Fibroblast of skin of right biceps (primary cell): ENCODE measurements at places on chromosomes 5 and 9.
A peak's percentile ranks its signal among the peaks of the same experiment; 100 is the strongest.

- DNase-seq = no peak
Measured at GRCh38 chr9:27337236-27337635, 40.3 kb upstream of the EQTN start.

- no peak for DNase-seq
Measured at GRCh38 chr5:146519554-146519953, 3.6 kb upstream of the GPR151 start.

DNA sequence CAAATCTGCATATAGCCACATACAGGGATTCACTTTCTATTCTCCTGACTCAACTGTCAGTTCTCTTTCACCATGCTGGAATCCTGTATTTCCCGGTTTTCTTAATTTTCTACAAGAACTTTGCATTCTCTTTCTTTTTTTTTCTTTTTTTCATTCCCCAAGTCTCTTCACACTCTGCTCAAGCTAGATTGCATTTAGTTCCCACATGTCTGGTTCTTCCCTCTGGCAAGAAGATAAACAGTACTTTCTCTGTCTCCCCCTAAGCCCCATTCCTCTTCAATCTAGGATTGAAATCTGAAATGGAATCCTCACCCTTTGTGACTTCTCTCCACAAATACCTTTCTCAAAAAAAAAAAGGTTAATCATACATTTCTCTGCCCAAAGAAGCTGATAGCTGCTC lies 64.2 kb upstream of the SLC12A2 start:
- DNase-seq = no peak

- DNase-seq = no peak
Measured at GRCh38 chr5:128491291-128491690, 46.8 kb downstream of the FBN2 start.

- DNase-seq = peak; percentile 66
Measured at GRCh38 chr5:173201636-173202265, 33.3 kb downstream of the NKX2-5 start.

DNA sequence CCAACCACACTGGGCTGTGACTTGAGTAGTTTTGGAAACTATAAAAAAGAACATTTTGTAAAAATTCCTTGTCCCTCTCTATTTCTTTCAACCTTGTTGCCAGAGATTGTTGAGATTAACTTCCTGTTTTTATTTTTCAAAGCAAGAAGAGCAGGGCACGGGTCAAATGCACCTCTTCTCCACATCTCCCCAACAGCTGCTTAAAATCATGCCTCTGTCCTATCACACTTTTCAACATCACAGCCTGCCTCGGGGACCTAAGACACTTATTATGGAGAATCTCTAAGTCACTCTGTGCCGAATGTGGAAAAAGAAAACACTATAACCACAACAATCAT lies 280.3 kb upstream of the TNC start:
- DNase-seq = no peak

DNA sequence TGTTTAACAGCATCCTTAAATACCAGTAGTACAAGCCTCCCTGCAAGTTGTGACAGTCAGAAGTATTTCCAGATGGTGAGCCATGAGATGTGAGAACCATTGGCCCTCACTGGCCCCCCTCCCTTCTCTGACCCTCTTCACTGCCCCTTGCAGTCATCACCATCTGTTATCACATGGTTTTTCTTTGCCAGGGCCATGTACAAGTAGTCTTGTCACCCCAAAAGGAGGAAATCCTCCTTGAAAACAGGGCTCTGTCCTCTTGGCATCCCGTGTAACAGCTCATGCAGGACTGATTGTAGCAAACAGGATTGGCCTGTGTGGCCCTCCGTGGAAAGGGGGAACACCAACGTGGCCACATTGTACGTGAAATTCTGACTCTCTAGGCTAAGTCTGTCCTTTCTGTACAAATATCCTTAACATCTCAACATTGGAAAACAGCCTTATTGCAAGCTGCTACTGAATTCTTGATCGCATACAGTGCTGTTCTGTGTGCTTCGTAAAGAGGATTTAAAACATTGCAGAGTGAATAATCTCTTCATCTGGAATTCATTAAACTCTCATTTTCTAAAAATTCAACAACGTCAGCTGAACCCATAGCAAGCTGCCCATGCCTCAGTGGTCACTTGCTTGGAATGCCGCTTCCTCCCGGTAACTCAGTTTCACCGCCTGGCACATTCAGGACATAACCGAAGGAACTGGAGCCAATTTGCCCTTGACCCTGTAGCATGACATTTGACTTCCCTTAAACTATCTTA lies 171.7 kb downstream of the ATPSCKMT start:
- peak; percentile 87 for DNase-seq

- no peak for DNase-seq
Measured at GRCh38 chr9:96253059-96253696, 48.8 kb downstream of the HSD17B3 start.

GRCh38 chr9:125409637-125410521 lies 148.3 kb downstream of the GAPVD1 start:
- peak; percentile 50 for DNase-seq

GRCh38 chr9:137236238-137236935 lies 4.7 kb upstream of the TUBB4B start:
- DNase-seq = peak; percentile 77

DNA sequence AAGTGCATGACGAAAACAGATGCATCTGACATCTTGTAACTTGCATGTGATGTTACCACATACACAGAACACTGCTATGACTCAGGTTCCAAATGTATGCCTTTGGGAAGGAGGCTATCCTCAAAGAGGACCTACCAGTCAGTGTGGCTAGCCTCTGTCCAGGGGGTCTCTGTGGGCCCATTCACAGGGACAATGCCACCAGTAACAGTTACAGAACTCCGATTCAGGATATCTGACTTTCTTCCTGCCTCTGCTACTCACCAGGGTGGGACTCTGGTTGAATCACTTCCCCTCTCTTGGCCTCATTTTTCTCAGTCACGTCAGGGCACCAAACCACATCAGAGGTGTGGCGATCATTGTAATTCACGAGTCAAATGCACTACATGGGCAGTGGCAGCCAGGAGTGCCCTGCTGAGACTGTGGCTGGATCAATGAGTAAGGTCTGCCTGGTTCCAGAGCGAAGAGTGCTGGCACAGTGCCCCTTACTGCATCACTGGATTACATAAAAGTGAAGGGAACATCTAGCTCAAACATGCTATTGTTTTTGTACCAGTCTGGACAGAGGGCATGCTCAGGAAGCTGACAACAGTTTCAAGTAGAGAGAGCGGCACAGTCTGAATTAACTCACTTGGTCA lies 13.2 kb downstream of the ATOX1 start:
- peak; percentile 82 for DNase-seq

GRCh38 chr5:74464512-74465209 lies 175.9 kb downstream of the ENC1 start:
- no peak for DNase-seq

DNA sequence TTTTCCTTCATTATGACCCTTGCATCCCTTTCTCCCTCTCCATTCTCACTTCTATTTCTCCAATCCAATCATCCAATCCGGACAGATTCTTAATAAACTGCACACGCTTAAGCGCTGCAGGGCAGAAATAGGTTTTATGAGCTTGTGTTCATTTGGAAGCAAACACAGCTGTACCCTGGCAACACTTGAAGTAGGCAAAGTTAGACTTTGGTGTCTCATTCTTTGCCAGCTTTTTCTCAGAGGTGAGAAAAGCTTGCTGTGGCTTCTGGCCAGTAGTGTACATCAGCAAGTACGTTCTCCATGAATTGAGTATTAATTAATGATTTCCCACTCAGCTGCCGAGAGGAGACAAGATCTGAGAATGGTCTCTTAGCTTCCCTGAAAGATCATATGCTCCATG lies 88.5 kb downstream of the FBXO4 start:
- no peak for DNase-seq

GRCh38 chr5:107874795-107875194 lies 204.1 kb upstream of the EFNA5 start:
- DNase-seq = peak; percentile 38

DNA sequence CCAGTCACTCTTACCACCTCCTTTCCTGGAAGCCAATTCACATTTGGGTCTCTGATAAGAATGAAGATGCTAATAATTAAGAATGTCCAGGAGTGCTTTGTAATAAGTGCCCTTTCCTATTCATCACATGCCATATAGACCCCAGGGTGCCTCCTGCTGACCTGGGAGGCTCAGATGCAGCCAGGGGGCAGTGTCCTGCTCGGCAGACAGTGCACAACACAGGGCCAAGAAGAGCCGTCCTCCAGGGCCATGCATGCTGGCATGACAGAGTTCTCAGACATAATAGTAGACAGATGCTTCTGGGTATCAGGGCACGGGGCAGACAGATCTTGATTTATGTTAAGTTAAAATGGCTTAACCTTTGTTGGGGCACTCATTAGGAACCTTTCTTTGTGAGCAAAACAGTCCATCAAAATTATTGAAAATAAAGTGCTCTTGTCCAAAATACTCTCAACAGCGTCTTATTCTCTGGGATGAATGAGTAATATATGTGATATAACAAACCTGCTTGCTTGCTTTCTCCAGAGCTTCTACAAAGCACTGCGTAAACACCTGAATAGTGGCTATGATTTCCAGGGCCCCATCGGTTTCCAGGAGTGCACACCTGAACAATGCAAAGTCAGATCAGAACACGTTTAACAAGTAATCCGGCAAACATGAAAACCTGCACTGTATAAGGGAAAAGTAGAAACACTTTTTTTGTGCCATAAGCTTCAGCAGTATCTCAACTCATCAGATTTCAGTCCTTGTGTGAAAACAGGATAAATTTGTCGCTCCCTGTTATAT lies 192.7 kb downstream of the FANCC start:
- no peak for DNase-seq

DNA sequence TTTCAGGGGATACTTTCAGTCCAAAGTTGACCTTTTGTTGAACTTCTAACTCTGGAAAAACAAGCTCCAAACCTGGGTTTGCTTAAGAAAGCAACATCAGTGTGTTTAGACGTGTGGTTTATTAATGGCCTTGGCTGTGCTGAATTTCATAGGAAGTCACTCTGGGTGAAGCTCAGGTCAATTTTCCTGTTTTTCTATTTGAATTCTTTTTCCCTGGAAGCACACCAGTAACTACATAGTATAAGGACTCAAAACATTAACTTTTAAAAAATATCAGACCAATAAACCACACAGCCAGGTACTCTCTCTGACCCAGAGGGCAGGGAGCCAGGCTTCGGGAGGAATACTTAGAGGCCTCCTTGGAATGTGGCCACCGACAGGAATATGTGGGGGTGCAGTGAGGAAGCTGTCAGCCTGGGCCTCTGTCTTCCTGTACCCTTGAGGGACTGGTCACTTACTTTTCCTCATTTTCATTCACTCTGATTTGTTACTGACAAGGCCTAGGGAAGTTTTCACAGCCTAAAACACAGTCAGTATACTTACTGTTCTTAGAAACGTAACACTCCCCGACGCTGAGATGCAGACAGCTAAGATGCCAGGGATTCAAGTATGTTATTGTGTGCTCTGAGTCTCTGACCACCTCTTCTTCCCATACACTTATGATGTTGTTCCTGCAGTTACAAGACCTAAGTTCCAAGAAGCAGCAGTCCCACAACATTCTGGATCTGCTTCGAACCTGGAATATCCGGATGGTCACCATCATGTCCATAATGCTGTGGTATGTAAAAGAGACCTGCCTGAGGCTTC lies 18.9 kb downstream of the SLC22A5 start:
- DNase-seq = peak; percentile 72

GRCh38 chr5:174376726-174377373 lies 331.3 kb downstream of the NSG2 start:
- DNase-seq = no peak

DNA sequence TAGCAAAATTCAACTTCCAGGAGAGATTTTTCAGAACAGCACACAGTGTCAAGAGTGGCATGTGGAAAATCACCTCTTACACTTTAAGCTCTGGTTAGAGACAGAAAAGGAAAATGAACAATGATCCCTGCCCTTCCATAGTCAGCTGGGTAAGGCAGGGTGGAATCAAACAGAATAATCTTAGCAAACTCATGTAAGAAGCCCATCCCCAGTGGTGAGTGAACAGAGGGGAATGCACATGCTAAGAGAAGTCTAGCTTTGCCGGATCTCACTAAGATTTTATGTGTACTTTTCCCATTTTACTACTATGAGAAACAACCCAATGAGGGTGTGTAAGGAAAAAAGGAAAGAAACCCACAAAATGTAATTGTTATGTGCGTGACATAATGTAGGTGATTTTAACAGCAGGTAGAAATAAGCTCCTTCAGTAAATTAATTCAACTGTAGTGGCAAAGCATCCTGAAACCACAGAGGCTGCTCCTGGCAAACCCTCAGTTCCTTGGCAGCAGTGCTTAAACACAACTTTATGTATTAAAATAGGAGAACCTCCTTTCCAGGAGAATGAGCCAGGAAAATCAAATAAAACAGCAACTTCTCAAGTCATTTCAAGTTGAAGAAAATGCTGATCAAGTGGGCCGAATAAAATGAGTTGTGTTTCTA lies 366.0 kb upstream of the TRPC7 start:
- peak; percentile 31 for DNase-seq

DNA sequence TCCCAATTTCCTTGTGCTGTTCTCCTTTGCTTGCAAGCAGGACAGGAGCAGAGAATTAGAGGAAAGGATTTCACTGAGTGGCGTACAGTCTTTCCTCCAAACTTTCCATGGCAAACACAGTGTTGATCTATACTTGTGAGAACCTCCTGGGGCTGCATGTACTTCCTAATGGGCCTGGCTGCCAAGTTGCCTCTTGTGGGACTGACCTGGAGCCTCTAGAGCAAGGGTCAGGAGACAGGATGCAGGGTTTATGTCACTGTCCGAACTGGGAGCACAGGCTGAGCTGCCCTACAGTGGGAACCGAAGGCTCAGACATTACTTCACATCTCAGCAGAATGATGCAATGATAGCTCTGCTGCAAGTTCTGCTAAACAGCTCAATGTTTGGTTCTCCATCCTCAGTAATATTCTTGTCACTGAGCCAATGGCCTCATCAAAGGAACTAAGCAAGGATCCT lies 102.3 kb downstream of the ENC1 start:
- peak; percentile 64 for DNase-seq

- DNase-seq = no peak
Measured at GRCh38 chr9:33297432-33297831, 7.1 kb downstream of the NFX1 start.

- no peak for DNase-seq
Measured at GRCh38 chr9:426976-427375, 212.3 kb downstream of the DOCK8 start.

GRCh38 chr9:38315085-38315595 lies 77.4 kb upstream of the ALDH1B1 start:
- DNase-seq = no peak

GRCh38 chr9:112059145-112059965 lies 115.7 kb downstream of the SUSD1 start:
- peak; percentile 91 for DNase-seq

DNA sequence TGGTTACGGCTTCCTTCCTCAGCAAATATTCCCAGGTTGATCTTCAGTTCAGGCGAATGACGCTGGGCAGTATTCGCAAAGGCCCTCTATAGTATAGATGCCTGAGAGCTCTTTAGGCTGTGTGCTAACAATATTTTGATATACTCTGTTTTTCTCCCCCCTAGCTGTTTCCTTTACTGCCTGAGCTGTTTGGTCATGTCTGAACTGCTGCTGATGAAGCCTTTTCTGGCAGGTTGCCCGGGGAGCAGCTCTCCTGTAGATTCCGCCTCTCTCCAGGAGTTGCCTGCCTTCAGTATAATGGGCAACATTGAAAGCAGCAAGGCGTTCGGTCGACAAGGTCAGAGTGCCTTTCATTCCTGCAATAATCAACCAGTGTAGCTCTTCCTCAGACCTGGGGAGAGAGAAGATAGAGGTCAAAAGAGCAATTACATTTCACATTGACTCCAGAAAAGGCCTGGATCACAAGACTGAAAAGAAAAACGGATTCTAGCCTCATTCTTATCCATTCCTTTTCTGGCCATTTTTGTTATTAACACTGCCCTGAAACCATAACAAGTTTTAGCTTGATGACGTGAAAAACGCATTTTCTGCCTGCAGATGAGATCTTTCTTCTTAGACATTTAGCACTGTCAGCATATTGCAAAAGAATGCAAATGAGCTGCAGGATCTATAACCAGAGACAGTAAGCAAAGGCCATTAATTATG lies 60.1 kb upstream of the ZNF608 start:
- peak; percentile 86 for DNase-seq
